ENCODE measurements at places on chromosomes 5 and 9. TPM values are rescaled to one million over a fixed set of nuclear protein-coding genes. Genes with fewer than 3 reads are reported as not detected.

- DNase-seq: no peak
Measured at GRCh38 chr5:113181853-113182490, 205.4 kb downstream of the DCP2 start.

Gene PCDHB10
- 1.4 TPM for total RNA-seq

GRCh38 chr9:89946741-89947140, 341.9 kb downstream of the GADD45G start:
- DNase-seq: no peak

GRCh38 chr5:79493596-79494345, 20.2 kb downstream of the HOMER1 start:
- DNase-seq: no peak

Gene KYAT1
- 10.6 TPM for total RNA-seq

DNA sequence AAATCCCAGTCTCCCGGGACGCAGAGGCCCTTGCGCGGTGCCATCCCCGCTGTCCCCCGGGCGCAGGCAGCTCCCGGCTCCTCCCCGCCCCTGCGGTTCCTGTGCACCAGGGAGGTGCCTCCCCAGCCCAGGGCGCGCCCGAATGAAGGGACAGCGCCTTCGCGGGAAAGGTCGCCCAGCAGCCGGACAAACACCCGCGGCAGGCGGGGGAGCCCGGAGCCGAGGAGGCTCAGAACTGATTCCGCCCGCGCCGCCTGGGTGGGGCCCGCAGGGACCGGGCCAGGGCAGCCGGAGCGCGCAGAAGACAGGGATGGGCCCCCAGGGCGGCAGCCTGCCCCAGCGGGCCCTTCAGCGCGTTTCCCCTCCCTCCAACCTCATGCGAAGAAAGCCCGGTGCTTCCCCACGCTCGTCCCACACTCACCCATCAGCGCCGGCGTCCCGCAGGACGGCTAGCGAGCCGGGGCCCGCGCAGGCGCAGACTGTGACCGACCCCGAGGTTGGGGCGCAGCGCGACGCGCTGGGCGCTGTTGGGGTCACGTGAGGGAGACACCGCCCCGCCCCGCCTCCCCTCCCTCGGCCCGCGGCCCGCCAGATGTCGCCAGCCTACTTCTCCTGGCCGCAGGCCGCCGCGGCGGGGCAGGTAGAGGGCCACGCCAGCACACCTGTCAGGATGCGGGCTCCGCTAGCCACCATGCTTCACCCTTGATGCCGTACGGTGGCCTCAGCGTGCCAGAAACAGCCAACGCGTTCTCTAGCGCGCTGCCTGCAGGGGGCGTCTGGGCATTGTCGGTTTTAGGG, at the start of gene SLC25A51:
SLC25A51 (minus strand) TSS at position 481 of the 798 bp plus-strand sequence. CDS start 15,577 bp downstream, outside the sequence.
- DNase-seq: peak; percentile 95

- DNase-seq: no peak
Measured at GRCh38 chr5:65190328-65191053, 291.2 kb downstream of the ADAMTS6 start.

DNA sequence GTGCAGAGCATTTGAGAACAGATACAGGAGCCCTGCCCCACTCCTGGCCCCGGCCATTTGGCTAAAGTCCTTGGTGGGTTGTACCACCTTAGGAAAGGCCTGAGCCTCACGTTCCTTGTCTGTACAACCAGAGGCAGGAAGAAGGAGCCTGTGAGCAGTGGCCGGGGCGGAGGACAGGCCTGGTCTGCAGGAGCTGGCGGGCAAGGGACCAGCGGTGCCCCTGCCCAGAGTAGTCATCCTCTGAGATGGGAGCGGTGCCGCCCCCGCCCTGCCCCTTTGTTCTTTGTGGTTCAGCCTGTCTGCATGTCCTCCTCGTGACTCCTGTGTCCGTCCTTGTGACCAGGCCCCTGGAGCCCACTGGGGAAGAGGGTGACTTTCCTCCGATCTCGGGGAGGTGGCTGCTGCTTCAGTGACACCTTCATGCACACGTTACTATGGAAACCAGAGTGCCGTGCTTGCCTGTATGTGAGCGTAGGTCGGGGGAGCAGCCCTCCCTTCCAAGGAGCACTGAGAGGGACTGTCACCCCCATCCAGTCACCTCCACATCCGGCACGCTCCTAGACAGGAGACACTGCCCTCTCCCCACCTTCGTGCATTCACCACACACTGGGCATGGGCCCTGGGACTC, 42.9 kb downstream of the UNC5A start:
- DNase-seq: no peak

Gene RAD1
- 14.6 TPM for total RNA-seq

Gene DOCK2
- total RNA-seq: 2.3 TPM

- DNase-seq: no peak
Measured at GRCh38 chr5:61200582-61201155, 38.4 kb upstream of the SMIM15 start.

DNA sequence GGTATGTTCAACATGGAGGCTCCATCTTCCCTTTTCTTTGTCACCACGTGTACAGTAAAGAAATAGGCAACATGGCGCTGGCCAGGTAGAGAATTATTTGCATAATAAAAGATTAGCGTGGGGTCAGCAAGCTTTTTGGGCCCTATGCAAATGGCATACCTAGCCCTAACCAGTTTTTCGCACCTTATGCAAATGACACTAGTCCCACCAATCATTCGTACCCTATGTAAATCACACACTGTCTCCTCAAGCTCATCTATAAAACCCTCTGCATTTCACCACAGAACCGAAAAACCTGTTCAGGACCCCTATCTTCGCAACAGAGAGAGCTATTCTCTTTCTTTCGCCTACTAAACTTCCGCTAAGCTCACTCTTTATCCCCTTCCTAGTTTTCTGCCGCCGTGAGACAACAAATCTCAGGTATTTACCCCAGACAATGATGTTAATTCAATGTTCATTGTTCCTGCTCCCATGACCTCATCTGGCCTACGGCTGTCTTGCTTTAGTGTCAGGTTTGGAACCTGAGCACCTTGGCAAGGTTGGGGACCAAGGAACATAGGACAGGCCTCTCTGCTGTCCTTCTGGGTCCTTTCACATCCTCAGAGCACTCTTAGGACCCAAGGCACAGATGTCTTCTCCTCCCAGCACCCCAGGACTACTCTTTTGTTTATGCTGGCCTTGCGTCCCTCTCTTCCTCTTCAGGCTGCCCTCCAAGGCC, 180.7 kb upstream of the RAI14 start:
- no peak for DNase-seq

DNA sequence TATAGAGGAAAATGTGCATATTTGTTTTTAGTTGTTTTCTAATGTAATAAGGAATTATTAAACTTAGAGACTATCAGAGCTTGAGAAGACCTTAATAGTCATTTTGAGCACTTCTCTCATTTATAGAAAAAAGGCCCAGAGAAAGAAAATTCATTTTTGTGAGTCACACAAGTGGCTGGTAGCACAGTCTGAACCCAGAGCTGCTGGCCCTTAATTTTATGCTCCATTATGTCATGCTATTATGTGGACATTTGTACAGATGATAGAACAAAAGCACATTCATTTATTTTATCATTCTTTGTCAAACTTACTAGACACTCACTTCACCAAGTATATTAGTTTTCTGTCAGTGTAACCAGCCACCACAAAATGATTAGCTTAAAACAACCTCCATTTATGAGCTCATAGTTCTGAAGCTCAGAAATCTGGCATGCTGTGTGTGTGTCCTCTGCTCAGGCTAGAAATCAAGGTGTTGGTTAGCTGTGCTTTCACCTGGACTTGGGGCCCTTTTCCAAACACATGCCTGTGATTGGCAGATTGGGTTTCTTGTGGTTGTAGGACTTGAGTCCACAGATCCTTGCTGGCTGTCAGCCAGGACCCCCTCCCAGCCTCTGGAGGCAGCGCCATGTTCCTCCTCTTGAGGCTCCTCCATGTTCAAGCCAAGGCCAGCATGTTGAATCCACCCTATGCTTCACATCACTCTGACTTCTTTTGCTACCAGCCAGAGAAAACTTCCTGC, 188.9 kb downstream of the ARHGAP26 start:
- DNase-seq: no peak

GRCh38 chr5:38734353-38734752, 111.5 kb upstream of the OSMR start:
- no peak for DNase-seq

GRCh38 chr5:69138766-69139165, 28.2 kb upstream of the CCNB1 start:
- DNase-seq: no peak

GRCh38 chr5:15837551-15838289, 337.7 kb downstream of the FBXL7 start:
- no peak for DNase-seq

DNA sequence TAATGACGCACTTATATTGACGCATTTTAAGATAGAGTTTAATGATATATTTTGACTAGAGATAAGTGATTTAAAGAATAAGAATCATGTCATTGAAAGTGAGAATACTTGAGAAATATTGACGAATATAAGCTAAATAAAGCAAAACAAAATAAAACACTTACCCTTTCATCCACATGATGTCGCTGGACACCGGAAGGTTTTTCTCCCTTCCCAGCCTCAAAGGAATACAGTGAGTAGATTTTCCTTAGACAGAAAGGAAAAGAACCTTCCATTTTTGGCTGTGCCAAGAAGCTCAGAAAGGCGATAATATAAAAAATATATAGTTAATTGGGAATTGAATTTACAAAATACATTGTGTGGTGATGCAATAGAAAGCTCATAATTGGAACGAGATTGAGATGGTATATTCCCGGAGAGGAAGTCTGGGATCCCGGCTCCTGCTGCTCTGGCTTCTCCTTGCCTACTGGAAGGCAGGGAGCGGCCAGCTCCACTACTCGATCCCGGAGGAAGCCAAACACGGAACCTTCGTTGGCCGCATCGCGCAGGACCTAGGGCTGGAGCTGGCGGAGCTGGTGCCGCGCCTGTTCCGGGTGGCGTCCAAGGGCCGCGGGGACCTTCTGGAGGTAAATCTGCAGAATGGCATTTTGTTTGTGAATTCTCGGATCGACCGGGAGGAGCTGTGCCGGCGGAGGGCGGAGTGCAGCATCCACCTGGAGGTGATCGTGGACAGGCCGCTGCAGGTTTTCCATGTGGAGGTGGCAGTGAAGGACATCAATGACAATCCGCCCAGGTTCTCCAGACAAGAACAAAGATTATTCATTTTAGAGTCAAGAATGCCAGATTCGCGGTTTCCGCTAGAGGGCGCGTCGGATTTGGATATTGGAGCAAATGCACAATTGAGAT, at the start of gene PCDHA5:
PCDHA5 (plus strand) TSS at position 239 of the 906 bp plus-strand sequence.
- DNase-seq: no peak

Gene CCIN
- total RNA-seq: not detected

DNA sequence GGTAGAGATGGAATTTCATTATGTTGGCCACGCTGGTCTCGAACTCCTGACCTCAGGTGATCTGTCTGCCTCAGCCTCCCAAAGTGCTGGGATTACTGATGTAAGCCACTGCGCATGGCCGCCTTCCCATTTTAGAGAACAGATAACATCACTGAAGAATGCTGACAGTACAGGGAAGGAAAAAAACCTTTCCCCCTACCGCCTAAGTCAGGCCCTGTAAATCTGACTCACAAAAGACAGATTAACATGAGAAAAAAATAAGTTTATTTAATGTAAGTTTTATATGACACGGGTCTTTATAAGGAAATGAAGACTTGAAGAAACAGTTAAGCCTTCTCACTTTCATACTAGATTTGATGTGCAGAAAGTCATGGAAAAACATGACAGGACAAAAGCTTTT, 227.2 kb upstream of the ZNF608 start:
- DNase-seq: no peak

DNA sequence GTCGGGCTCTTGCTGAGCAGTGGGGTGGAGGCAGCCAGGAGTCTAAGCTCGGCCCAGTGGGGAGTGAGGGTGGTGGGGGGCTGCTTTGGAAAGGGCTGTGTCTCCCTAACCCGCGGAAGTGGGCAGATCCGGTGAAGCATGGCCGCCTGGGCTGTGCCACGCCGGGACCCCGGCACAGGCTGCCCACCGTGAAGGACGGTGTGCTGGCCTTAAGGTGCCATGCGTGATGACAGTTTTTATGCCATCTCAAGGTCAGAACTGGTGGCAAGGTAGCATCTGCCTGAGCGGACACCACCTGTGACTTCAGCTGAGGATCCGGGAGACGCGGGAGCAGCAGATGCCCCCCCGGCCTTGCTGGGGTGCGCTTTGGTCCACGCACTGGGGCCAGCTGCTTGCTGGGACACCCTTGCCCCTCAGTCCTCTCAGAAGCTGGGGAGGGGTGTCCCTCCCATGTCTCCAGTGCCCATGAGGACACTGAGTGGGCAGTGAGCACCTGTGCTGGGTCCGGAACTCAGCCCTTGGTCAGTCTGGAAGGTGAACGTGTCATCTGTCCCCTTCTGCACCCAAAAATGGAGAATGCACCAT, 53.9 kb downstream of the AHRR start:
- peak; percentile 50 for DNase-seq

Gene BTNL8
- 0.79 TPM for total RNA-seq

DNA sequence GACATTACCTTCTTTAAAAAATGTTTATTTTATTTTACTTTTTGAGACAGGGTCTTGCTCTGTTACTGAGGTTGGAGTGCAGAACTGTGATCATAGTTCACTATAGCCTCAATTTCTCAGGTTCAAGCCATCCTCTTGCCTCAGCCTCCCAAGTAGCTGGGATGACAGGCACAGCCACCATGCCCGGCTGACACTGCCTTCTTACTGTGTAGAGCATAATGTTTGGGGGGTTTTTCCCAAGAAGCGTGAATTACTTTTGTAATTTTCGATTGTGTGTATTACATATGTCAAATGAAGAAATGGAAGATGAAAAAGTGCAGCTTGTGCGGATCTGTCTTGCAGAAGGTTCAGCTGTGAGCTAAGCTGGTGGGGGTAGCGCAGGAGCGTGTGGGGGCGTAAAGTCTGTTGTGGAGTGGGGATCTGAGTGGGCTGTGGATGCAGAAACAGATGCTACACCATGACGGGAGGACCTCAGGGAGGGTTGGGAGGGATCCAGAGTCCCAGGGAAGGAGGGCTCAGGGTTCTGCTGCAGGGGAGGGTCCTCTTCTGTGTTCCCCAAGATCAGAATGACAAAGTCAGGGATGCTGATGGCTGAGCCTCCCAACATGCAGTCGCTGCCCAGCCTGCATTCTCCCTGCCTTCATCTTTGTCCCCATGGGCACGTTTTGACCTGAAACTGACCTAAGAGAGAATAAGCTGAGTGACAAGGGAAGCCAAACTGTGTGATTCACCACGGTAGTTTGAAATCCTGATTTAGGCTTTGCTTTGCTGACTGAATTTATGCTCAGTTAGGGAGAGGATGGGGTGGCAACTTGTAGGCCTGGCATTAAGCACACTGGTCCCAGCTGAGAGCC, 6.8 kb upstream of the ANKRD33B start:
- DNase-seq: no peak

DNA sequence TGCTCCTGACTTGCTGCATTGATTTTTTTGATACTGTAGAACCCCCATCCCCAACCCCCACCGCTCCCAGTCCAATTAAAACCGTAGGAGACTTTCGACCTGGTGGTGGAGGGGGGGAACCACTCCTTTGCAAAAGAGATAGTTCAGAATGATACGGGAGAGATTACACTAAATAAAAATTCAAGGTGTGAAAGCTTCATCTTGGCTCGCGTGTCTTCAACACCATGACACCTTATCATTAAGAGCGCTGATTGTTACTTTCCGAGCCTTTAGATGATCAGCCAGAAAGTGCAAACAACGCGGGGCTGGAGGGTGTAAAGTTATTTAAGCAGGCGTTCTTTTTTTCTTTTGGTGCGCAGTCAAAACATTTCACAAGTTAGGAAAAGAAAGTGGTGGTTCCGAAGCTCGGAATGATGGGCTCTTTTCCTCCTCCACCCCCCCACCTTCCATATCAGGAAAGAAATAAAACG, 1.3 kb upstream of the ZNF462 start:
- DNase-seq: no peak

All from suprapubic skin (tissue), 4 donors.